ENCODE measurements at places on chromosomes 4 and X. TPM values are rescaled to one million over a fixed set of nuclear protein-coding genes. Genes with fewer than 3 reads are reported as not detected.
A peak's percentile ranks its signal among the peaks of the same experiment; 100 is the strongest.

Gene SPATA4
- 0.16 TPM for polyA plus RNA-seq

GRCh38 chr4:89497517-89498308 lies 190.1 kb upstream of the GPRIN3 start:
- no peak for DNase-seq

DNA sequence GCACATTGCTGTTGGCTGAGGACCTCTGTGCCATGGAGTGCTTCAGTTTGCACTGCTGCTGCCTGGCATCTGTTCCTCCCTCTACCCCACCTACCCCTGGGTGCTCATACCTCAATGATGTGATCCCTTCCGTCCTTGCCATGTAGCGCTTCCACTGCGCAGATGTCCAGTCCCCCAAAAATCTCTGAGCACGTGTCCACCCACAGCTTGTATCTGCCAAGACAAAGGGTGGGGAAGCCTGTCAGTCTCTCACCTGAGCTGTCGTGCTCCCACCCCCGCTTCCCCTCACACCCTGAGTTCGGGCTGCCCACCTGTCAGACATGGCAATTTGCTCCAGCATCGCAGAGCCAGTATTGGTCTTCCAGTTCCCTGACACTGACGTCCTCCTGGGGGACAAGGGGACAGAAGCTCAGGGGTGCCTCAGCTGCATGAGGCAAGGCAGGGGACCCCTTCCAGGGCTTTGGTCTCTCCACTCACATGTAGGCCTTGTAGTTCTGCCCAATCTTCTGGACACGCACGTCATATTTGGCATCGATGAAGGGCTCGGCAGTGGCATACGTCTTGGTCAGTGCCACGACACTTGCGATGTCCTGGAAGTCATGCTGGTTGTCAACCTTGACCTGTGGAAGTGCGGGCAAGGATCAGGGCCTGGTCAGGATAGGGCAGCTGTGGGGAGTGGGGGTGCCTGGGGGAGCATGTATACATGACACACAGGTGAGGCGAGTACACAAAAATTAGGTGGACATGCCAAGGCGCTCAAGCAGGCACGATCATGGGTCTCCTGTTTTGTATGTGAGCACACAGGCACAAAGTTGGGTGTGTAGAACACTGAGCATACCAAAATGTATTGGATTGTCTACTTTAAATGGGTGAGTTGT lies 6.0 kb upstream of the TIMP1 start:
- no peak for DNase-seq

GRCh38 chr4:62199291-62199810 lies 999.2 kb downstream of the ADGRL3 start:
- no peak for DNase-seq

DNA sequence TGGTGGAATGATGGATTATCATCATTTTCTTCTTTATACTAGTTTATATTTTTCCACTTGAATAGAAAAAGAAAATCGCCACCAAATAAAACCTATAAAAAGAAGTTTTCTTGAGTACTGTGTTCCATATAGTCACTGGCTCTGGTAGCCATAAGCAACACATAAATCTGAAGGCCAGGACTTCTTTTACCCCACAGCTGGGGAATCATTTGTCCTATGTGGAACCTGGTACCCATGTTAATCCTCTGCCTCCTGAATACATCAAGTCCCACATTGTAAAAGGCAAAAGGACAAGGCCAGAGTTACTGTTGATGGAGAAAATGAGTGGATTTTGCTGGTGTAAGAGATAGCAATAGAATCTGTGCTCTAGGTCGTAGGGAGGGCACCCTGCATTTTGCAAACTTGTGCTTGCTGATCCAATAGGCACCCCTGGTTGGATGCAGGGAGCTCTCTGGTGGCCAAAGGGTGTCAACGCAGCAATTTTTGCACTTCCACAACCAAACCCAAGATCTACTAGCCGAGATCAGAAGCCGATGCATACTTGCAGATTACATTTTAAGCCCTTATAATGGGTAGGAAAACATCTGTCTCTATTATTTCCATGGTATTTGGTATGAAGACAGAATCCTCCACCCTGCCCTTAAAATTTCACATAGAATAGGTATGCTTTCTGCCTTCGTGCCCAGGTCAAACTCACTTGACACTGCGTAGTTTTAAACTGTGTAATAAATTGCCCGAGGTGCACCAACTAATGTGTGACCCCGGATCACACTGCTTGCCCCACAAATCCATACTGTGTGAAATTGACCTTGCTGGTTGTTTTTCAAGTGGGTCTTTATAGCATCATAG lies 146.2 kb upstream of the SCML1 start:
- DNase-seq = peak; percentile 5

DNA sequence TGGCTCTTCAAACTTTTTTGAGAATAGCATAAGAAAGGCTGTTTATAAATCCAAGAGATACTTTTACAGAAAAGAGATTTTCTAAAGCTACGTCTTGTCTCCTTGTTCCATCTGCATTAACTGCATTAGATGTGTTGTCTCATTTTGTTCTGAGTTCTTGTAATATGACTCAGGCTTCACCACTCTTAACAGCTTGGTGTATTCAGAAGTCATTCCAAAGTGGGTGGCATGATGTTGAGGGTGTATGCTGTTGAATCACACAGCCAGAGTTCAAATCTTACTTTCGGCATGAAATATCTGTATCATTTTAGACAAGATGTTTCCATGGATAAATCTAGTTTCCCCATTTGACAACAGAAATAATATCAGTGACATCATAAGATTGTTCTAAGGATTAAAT lies 30.1 kb downstream of the SYTL5 start:
- DNase-seq = no peak

- DNase-seq = no peak
Measured at GRCh38 chr4:9903317-9903716, 118.0 kb downstream of the SLC2A9 start.

GRCh38 chrX:140050906-140051305 lies 85.6 kb upstream of the CXorf66 start:
- no peak for DNase-seq

- DNase-seq = no peak
Measured at GRCh38 chrX:56429581-56429980, 133.8 kb upstream of the UBQLN2 start.

- DNase-seq = no peak
Measured at GRCh38 chrX:11765449-11765848, 7.4 kb downstream of the MSL3 start.

DNA sequence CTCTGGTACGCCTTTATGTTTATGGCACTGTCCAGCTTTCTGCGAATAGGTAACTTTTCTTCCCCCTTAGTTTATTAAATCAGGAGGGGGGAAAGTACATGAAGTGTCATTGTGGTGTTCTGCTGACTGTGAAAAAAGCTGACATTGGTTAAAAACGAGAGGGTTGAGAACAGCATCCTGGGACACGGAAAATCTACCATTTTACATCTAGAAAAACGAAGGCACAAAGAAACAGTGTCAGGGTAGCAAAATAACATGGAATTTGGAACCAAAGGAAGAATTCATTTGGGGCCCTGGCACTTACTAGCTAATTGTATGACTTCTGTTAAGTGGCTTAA lies 1.2 kb upstream of the AMOT start:
- no peak for DNase-seq
